H54 (cell line): ENCODE measurements at places on chromosomes 16 and 17.
A peak's percentile ranks its signal among the peaks of the same experiment; 100 is the strongest.

DNA sequence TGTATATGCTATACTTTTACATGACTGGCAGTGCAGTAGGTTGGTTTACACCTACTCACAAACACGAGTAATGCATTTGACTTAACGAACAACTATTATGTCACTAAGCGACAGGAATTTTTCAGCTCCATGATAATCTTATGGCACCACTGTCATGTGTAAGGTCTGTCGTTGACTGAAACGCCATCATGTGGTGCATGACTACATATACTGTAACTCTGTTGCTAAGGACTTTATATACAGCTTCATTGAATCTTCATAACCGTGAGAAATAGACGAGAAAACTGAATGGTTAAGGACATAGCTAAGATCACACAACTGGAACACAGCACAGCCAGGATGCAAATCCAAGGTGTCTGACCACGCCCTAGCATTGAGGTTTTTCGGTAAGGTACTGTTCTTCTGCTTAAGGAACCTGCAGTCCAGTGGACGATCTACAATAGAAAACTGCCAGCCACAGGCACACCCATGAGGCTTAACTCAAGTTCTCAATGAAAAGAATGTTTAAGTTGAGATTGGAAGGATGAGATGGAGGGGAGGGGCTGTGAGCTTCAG is 3.3 kb downstream of the CFAP20 start:
- DNase-seq: no peak

GRCh38 chr16:67346341-67346740 is 19.7 kb downstream of the LRRC36 start:
- no peak for DNase-seq

DNA sequence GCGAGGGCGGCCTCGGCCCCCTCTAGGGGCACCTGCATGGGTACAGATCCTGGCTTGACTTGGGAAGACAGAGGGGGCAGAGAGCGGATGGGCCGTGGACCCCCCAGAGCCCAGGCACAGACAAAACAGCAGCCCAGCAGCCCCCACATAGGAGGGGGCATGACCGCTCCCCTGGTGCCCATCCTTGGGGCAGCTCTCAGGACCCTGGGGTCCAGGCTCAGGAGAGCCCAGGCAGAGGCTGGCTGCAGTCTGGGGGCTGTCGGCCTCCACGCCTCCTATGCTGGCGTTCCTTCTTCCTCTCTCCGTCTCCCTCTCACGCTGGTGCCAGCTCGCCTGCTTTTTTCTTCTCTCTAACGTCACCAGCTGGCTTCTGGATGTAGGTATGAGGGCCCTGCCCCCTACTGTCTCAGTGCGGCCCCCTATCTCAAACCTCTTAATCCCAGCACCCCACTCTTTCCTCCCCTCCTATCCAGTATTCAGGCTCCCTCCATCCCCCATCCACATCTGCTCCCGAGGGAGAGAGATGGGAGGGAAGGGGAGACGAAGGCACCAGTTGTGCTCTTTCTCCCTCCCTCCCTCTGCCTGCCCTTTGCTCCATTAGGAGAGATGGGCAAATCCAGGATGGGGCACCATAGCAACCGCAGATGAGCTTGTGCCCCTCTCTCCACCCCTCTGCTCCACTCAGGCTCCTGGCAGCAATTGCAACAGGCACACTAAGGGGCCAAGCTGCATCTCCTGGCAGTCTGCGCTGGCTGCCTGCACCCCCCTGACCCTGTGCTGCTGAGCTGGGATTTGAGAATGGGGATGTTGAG is at the start of gene GPR179:
Gene GPR179, minus strand, starts transcription at position 349 of the 812 bp plus-strand sequence. Its CDS starts 167 bp downstream, at position 182.
- no peak for DNase-seq

DNA sequence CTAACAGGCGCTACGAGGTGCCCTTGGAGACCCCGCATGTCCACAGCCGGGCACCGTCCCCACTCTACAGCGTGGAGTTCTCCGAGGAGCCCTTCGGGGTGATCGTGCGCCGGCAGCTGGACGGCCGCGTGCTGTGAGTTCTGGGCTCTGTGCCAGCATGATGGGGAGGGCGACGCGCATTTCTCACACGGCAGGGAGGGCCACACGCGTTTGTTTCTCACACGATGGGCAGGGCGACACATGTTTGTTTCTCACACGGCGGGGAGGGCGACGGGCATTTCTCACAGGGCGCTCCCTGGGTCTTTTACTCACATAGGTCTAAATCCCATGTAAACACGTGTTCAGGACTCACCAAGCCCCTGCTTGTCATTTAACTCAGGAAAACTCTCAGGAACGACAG is 4.4 kb downstream of the GAA start:
- DNase-seq: no peak

GRCh38 chr16:86080131-86080875 is 181.3 kb downstream of the IRF8 start:
- no peak for DNase-seq

- no peak for DNase-seq
These were observed 2.5 kb upstream of the AXIN1 start for GRCh38 chr16:354971-355461.

DNA sequence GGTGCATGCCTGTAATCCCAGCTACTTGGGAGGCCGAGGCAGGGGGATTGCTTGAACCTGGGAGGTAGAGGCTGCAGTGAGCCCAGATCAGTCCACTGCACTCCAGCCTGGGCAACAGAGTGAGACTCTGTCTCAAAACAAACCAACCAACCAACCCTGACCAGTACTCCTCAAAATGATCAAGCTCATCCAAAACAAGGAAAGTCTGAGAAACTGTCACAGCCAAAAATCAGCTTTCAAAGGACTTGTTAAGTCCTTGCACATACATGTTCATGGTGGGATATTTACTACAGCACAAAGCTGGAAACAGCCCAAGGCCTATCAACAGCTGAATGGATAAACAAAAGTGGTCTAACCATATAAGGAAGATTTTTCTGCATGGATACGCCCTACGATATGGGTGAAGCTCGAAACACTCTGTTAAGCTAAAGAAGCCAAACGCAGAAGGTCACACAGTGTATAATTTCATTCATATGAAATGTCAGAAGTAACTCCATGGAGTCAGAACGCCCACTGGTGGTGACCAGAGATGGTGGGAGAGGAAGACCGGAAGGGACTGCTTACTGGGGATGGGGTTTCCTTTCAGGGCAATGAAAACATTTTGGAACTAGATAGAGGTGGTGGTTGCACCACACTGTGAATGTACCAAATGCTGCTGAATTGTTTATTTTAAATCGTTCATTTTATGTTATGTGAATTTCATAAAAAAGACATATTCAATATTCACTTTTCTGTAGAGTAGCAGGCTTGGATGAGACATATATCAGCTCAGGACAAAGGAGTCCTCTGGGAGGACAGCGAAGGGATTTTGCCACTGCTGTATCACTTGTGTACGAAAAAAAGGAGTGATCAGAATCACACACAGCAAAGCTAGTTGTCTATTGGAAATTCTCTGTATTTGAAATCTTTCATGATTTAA is 17.7 kb downstream of the CCL17 start:
- DNase-seq: peak; percentile 27

- no peak for DNase-seq
These were observed 67.8 kb downstream of the GRIN2A start for GRCh38 chr16:10114409-10114808.

DNA sequence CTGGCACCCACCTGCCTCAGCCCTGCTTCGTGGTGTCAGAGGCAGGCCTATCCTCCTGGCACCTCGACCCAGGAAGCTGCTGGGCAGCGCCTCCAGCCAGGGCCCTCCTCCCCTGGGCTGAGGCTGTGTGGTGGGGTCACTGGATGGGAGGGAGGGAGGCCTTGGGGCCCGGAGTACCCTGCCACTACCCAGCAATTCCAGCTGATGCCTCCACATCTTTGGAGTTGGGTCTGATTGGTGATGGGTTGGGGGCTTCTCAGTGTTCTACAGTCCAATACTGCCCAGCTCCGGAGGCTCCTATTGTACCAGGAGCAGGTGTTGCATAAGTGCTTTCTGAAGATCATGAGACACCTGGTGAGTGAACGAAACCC is 48.0 kb downstream of the USP22 start:
- no peak for DNase-seq

GRCh38 chr17:69323806-69324205 is 3.1 kb downstream of the ABCA5 start:
- DNase-seq: no peak

DNA sequence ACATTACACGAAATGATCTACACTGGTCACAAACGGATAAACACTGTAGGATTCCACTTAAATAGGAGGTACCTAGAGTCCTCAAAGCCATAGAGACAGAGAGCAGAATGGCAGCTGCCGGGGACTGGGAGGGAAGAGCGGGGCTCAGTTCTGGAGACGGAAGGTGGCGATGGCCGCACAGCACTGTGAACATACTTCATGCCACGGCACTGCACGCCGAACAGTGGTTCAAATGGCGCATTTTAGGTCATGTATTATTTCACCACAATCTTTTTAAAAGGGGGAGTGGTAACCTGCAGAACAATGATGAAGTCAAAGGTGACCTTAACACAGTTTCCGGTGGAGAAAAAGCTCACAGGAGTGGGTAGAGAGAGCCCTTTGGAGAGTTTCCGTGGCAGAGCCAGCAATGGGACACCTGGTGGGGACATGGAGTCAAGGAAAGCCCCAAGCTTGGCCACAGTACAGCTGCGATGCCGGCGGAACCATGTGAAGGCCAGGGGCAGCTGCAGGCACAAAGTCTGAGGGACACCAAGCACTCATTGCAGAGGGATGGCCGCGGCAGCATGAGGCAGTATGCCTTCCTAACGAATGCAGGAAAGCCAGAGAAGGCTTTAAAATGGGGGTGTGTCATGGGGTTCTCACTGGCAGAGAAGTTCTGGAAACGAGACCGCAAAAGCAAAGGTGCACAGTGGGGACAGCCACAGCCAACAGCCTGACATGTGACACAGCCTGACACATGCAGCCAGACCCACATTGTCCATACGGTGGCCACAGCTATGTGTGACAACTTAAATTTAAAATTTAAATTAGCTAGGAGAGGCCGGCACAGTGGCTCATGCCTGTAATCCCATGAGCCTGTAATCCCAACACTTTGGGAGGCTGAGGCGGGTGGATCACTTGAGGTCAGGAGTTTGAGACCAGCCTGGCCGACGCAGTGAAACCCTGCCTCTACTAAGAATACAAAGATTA is 7.3 kb downstream of the FLCN start:
- no peak for DNase-seq

- no peak for DNase-seq
These were observed 20.3 kb downstream of the PITPNM3 start for GRCh38 chr17:6536053-6536452.

GRCh38 chr17:54307351-54307750 is 484.6 kb downstream of the KIF2B start:
- no peak for DNase-seq

GRCh38 chr17:27532269-27533263 is 76.3 kb downstream of the KSR1 start:
- no peak for DNase-seq

GRCh38 chr17:50693036-50693682 is 14.6 kb downstream of the ANKRD40 start:
- DNase-seq: no peak

DNA sequence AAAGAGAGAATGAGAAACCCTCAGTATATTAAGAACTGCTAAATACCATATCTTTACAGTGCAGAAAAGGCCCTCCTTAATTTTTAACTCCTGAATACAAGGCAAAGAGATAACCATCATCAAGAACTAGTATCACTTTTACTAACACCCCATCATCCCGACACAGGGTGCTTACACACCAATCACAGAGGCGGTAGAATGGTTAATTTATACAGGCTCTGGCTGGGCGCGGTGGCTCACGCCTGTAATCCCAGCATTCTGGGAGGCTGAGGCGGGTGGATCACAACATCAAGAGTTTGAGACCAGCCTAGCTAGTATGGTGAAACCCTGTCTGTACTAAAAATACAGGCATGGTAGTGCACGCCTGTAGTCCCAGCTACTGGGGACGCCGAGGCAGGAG is 4.2 kb downstream of the PSMD12 start:
- no peak for DNase-seq

- DNase-seq: no peak
These were observed 1.0 kb downstream of the ST3GAL2 start for GRCh38 chr16:70437582-70438557.

GRCh38 chr17:78144736-78145641 is 1.2 kb upstream of the C17orf99 start:
- DNase-seq: no peak

GRCh38 chr17:50151041-50151936 is 812 bp upstream of the PPP1R9B start:
- peak; percentile 99 for DNase-seq

DNA sequence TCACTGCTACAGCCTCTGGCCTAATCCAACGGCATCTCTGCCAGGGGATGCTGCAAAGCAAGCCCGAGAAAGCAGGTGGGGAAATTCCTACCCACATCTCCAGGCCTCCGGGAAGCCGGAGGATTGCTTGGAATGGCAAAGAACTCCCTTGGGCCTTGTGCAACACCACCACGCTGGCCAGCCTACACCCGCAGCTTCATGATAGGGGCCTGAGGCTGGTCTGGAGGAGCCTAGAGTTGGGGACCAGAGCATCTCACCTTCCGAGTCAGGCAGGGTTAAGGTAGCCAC is 20.3 kb downstream of the GGA3 start:
- no peak for DNase-seq

GRCh38 chr16:80046261-80046660 is 445.7 kb upstream of the MAF start:
- no peak for DNase-seq

DNA sequence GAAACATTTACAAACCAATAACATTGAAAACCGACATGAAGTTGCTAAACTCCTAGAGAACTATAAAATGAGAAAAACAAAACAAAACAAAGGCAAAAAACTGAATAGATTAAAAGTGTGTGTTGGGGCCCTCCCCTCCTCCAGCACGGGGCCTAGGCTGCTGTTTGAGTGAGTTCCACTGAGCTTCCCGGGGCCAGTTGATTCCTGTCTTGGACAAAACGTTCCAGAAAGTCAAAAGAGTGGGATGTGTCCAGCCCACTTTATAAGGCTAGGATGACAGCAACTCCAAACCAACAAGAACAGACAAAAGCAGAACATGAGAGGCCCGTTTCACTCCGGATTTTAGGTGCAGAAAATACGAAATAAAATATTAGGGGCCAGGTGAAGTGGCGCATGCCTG is 11.6 kb upstream of the CSNK1D start:
- DNase-seq: no peak

- peak; percentile 79 for DNase-seq
These were observed 7.4 kb downstream of the KDM6B start for GRCh38 chr17:7841396-7841914.

DNA sequence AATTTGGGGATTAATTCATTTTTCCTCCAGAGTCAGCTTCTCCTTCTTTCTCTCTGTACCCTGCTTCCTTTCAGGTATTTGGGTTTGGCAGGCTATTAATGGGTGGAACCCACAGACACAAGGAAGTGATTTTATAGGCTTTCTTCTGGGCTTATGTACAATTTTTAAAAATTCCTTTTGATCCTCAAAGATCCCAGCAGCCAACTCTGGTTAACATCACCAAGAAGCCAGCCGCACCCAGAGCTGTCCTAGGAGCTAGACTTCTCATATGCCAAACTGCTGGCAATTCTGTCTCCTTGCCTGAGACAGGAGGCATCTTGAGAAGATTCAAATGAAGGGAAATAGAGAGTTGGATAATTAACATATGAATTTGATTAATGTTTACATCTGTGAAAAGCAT is 47.2 kb upstream of the ELAC2 start:
- DNase-seq: no peak
